T-helper 2 cell treated with Interferon-gamma antibody and Interleukin-4, amounts not matched to agents 5 μg/mL and 100 μg/mL, for 36 hours (primary cell): ENCODE measurements at places on chromosomes 11 and 22.
A peak's percentile ranks its signal among the peaks of the same experiment; 100 is the strongest.

GRCh38 chr11:57313788-57314135 lies 11.0 kb downstream of the TNKS1BP1 start:
- DNase-seq: no peak

DNA sequence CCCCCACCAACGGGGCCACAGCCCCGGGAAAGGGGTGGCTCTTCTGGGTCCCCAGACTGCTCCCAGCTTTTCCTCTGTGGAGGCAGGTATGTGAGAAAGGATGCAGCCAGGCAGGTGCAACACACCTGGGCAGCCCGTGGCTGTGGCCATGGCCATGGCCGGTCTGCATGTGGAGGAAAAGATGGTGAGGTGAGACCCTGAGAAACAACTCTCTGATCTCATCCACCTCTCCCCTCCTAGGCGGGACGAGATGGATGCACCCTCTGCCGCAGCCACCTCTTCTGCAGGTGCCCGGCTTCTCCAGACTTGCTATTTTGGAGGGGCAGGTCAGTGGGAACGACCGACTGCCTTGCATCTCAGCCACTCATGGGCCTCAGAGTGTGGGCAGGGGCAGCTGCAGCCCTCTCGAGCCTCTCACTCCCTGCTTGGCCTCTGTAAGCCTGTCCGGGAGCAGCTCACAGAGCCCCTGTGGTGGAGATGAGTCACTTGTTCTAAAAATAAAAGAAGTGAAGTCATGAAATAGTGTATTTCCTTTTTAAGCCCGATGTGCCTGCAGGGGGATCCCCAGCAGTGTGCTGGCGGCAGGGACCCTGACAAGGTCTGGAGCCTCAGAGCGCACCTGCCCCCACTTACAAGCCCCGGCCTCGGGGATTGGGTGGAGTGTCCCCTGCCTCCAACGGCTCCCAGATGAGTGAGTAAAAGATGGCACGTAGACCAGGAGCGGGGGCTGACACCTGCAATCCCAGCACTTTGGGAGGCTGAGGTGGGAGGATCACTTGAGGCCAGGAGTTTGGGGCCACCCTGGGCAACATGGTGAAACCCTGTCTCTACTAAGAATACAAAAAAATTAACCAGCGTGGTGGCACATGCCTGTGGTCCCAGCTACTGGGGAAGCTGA lies 10.7 kb downstream of the SMIM38 start:
- DNase-seq: peak; percentile 60

DNA sequence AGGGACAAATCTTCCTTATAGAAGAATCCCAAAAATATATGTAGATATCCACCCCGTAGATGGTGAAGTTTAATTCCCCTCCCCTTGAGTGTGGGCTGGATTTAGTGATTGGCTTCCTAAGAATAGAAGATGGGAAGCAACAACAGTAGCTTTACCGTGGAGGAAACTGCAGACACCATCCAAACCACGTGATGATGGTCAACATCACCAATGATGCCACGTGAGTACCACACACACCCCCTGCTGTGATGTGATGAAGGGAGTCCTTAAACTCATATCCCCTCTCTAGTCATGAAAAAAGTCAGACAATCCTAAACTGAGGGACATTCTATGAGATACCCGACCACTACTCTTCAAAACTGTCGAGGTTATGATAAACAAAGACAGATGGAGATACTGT lies 76.4 kb upstream of the SLC22A12 start:
- DNase-seq: no peak

DNA sequence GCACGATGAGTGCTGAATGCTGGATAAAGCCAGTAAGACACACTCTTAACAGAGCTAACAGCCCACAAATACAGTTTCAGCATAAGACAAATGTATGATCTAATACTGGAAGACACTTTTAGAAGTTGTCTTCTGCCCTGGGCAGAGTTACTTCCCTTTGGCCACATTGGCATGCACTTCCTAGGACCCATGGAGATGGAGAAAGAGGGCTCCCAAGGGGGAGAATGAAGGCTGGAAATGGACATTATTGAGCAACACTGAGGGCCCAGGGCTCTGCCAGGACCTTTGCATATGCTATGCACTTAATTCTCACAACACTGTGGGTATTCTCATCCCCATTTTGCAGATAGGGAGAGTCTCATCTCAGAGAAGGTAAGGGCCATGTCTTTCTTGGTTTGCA lies 123.1 kb downstream of the ADAMTS15 start:
- DNase-seq: no peak

DNA sequence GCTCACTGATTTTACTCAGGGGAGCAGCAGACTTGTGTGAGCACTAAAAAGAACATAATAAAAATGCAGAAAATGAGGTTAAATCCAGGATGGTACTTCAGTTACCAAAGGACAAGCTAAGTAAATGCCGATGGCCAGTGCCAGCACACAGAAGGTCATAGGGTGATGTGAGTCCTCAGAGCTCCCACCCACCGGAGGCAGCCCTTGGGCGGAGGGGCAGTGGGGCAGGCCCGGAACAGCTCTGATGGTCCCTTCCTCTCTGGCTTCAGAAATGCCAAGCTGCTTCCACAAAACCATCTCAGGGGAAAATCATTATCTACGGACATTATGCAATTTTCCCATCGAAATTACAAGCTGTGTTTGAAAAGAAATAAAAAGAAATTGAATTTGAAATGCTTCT lies 124.5 kb downstream of the RRAS2 start:
- DNase-seq: no peak

DNA sequence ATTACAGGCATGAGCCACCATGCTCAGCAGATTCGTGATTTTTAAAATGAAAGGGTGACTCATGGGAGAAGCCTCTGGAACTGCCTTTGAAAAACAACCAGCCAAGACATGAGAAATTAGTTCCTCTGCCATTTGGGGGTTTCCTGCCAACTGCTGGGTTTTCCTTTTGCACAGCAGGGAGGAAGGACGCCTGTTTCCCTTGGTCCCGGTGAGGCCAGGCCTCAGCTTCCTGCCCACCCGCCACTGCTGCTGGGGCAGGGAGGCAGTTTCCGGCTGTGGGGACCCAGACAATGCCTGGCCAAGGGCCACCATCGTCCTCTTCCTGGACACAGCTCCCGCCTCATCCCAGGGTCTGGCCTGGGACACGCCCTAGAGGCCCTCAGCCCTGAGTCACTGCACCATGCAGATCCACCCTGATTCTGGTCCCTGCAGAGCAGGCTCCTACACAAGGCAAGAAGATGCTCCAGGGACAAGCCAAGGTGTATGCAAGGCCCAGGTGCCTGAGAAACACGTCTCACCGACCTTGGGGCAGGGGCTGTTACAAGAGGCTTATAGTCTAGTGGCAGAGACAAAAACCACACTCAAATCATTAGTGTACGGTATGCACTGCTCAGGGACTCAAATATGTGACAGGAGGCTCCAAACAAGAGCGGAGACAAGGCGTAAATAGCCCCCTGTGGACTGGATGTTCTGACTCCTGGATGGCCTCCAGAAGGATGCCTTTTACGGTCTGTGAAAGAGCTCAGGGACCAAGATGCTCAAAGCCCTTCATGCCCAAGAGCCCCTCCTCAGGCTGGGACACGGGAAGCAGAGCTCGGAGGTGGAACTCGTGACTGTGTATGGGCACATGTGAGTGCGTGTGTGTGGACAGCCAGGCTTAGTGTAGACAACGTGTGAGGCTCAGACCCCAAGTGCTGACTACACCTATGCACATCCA lies 10.0 kb downstream of the PPM1F start:
- DNase-seq: peak; percentile 45

GRCh38 chr11:46666516-46666915 lies 33.9 kb downstream of the ARHGAP1 start:
- DNase-seq: no peak

DNA sequence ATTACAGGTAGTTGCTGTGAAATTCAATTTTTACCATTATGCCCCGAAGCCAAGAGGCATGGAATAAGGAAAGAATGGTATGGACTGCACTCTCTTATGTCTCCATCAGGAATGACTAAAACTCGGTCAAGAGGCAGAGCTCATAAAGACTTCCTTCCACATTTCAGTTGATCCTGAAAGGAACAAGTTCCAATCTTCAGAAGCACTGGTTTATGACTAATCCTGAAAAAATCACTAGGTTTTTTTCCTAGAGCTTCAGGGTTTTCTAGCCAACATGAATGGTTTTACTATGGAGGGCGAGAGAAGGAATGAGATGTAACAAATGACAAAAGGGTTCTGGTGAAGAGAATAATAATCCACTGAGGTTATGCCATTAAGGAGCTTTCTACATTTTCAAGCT lies 832.2 kb downstream of the NTM start:
- no peak for DNase-seq

- no peak for DNase-seq
Observed at GRCh38 chr11:92931746-92932422, 37.6 kb upstream of the MTNR1B start.

GRCh38 chr22:29359469-29359868 lies 28.9 kb downstream of the AP1B1 start:
- DNase-seq: no peak

- no peak for DNase-seq
Observed at GRCh38 chr11:132780046-132780445, 752.3 kb downstream of the OPCML start.

DNA sequence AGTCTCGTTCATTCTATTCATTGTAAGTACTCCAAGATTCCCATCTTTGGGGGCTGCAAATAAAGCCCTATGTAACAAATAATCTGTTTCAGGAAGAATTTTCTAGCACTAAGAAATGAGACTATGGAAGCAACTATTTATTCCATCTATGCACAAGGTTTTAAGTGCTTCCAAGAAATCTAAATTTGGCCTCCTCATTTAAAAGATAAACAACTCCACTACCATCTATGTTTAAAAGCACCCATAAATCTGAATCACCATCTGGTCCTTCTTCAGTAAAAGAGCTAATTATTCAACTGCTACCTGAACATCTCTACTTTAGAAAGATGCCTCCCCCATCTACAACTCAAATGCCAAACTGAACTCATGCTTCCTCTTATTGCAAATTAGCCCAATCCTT lies 547.3 kb upstream of the LRRC4C start:
- DNase-seq: no peak

DNA sequence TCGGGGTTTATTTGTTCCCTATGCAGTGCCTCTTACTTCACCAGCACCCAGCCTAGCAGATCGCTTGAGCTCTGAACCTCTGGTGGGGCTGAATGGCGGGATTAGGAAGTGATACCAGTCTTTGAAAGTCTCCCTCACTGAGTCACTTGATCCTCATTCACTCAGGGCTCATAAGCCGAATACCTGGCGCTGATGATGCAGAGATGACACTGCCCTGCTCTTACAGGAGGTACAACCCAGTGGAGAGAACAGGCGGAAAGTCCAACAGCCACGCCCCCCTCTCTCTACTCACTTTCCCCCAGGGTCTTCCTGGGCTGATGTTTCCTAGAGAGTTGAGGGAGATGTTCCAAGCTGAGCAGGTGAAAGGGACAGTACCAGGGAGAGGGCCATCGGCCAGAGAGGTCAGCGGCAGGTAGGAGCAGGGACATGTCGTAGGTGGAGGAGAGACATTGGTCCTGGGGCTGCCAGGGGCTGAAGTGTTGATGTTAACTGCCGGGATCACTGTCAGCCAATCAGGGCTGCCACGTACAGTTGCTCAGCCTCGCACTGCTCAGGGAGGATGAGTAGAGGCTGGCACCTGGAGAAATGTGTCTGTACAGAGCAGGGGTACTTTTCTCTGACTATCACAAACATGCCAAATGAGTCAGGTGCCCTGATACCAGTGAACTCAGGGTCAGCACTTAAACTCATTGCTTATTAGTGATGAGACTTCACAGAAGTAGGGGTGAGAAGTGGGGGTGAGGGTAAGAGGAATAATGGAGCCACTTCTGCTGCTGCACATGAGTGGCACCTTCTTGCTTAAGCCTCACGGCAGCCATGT lies 9.9 kb upstream of the APOBEC3A start:
- no peak for DNase-seq

GRCh38 chr11:3723014-3723708 lies 52.0 kb upstream of the CHRNA10 start:
- no peak for DNase-seq

DNA sequence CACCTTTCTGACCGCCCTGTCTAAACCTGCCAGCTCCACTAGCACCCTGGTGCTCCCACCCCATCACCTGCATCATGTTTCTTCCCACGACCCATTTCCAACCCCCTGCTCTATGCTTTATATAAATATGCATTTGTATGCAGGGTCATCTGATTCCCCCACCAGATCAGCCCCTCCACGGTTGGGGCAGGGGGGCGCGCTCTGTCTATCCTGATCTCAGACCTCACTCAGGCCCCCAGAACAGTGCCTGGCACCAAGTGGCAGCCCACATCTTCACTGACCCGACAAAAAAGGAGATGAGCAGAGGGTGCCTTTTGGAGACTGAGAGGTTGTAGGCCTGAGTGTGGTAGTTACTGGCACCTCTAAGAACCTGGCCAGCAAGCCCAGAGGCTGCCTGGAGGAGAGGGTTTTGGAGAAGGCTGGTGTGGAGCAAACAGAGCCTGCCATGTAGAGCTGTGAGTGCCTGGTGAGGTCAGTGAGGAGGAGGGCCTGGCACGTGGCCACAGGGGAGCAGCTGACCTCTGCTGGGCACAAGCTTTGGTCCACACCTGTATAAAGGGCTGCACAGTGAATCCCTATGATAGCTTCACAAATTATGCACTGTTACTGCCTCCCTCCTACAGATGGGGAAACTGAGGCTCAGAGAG lies 86.3 kb upstream of the RTL6 start:
- DNase-seq: no peak

GRCh38 chr11:25910086-25910485 lies 421.8 kb upstream of the ANO3 start:
- no peak for DNase-seq

GRCh38 chr11:64492561-64492960 lies 98.5 kb upstream of the SLC22A12 start:
- no peak for DNase-seq

GRCh38 chr11:17898782-17899181 lies 114.1 kb downstream of the SERGEF start:
- DNase-seq: no peak

DNA sequence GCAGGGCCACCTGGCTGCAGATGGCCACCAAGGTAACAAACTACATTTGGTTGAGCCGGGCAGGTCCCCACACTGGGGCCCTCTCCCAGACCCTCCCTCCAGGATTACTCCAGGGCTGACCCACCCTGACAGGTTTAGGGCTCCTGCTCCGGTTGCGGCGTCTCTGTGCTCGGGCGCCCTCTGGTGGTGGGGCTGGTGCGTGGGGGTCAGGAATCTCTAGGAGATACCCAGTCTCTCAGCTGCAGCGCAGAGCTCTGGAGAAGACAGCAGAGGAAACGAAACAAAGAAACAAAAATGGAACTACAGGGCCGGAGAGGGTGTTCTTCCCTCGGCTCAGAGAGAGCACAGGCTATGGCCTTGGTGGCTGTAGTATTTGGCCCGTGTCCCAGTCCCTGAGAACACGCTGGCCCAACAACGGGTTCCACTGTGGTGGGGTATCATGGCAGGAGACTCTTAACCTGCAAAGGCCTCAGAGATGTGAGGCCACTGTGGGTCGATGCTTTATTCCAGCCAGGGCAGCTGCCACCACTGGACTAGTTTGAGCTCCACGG lies 2.4 kb downstream of the C11orf96 start:
- peak; percentile 69 for DNase-seq

GRCh38 chr22:19941365-19942082 lies at the start of the genes COMT and TXNRD2:
Gene COMT, plus strand, starts transcription at chr22:19941772. Its CDS starts 20,755 bp downstream, at chr22:19962527.
Gene TXNRD2, minus strand, starts transcription at chr22:19941818. Its CDS starts 15 bp downstream, at chr22:19941803.
- DNase-seq: peak; percentile 64
